ENCODE measurements at places on chromosomes 5 and 9.

- no peak for DNase-seq
Measured at GRCh38 chr5:132027027-132027426, 15.6 kb upstream of the ACSL6 start.

- no peak for DNase-seq
Measured at GRCh38 chr5:87079219-87079618, 188.5 kb upstream of the RASA1 start.

GRCh38 chr9:125260561-125260960 is 1.1 kb upstream of the GAPVD1 start:
- DNase-seq: no peak

DNA sequence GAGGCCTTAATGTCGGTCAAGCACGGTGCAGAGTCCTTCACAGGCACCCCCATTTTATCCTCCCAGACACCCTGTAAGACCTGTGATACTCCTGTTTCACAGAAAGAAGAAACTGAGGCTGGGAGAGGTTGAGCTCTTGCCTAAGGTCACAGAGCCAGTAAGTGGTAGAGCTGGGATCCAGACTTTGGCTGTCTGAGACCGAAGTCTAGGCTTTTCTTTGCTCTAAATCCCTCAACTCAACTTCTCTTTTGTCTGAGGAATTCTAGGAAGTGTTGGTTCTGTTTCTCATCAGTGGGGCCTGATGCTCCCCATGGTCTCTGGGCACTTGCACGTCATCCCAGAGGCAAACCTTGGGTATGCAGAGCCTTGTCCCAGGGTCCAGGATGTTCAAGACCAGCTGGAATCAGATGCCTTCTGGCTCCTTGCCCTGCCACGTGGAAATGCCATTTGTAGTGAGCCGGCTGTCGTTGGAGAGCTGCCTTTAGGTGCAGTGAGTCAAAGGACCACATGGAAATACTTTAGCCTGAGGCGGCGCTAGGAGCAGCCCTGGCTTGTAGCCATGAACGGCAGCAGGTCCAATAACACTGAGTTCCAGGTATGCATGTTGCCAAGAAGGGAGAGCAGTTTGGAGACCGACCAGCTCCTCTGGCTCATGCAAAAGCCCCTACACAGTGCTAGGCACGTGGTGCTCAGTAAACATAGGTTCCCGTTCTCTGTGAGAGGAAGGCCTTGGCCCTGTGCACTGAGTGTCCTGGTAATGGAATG is 9.2 kb downstream of the DCANP1 start:
- DNase-seq: peak; percentile 52

DNA sequence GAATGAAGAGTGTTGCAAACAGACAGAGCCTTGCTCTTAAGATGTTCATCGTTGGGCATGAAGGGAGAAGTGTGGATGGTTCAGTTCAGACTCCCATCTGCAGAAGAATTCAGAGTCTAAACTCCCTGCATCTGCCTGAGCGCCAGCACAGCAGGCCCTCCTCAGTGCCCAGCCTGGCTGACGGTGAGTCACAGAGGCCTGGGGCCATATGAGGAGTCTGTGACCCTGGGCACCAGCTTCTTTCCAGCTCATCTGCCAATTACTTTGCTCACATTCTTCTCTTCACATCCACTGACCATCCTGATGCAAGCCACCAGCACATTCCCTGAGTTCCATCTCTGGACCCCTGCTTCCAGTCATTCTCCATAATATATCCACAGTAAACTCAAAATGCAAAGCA is 401.1 kb upstream of the TRPC7 start:
- DNase-seq: no peak

DNA sequence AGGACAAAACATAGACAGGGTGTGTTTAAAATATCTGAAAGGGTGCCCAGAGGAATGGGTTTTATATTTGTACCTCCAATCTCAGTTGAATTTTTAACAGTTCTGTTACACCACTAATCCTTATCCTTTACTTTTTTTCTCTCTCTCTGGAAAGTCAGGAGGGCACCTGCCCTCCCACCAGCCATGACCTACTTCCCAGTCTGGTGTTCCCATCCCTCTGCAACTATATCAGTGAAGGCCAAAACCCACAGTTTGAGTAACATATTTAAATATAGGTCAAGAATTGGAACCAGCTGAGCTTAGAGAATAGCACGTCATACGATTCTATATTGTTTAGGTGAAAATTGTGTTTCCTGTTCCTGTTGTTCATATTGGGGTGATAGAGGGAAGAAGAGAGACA is 229.8 kb downstream of the NTRK2 start:
- DNase-seq: no peak

DNA sequence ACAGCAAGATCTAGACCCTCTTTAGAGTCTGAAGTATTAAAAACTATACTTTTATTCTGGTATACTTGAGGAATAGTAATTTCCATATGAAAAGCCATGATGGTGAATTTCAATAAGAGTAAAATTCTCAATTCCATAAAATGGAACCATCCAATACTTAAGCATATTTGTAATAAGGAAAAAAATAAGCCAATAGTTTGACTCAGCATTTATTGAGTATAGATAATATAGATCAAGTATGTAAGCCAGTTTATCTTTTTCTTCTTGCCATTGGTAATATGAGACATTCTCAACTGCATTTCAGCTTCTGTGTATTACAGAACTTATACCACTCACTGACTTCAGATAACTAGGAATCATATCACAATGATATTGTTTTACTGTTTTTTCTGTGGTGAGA is 361.0 kb downstream of the SLCO4C1 start:
- no peak for DNase-seq

DNA sequence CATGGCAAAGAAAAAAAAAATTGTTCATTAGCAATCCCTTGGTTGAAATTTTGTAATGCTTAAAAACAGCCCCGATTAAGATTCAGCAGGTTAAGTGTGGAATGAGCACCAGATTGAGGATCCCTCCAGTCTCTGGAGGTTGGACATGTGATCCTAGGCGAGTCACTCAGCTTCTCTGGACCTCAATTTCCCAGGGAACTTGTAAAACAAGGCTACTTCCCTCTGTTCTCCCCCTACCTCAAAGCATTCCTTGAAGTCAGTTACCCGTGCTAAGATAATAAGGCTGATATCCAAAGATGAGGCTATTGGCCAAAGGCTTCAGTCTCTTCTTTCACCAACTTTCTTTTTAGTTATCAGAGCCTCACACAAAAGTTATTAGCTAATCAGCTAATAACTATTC is 2.9 kb downstream of the KLHL3 start:
- no peak for DNase-seq

- DNase-seq: no peak
Measured at GRCh38 chr5:152595405-152595804, 190.3 kb upstream of the NMUR2 start.
